ENCODE measurements at places on chromosomes 6 and 20.
A peak's percentile ranks its signal among the peaks of the same experiment; 100 is the strongest.

GRCh38 chr20:2806351-2806701, 5.9 kb upstream of the CPXM1 start:
- no peak for DNase-seq

DNA sequence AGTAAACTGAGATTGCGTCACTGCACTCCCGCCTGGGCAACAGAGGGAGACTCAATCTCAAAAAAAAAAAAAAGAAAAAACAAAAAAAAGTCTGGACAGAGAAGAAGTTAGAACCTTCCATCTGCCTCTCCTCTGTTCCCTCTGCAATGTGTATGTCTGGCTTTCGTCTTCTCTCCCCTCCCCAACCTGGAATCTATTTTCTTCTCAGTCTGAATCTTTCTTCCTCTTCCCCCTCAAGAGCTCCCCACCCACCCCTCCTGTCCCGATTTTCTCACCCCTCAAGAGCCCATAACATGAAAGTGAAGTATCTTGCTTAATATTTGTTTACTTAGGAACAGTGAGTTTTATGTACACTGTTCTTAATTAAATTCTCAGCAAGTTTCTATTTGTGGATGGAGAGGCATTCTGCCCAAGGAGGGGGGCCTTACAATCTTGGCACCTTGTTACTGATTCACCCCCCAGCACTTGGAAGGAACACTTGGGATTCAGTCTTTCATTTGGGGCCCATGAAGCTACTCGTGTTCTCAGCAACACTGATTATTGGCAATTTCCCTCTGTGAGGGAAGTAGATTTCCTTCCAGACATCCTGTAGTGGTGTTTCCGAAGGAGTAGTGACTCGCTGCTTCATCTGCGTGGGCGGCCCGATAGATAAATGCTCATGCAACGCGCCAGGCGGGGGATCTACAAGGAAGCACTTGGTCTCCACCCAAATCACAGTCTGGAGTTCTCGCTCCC, 69.3 kb upstream of the SRSF6 start:
- DNase-seq = no peak

- DNase-seq = peak; percentile 21
These were observed 63.5 kb downstream of the THBS2 start for GRCh38 chr6:169190144-169190584.

- DNase-seq = peak; percentile 95
These were observed 59.0 kb upstream of the EEF1A1 start for GRCh38 chr6:73579851-73580246.

GRCh38 chr6:72649032-72649984, 27.4 kb downstream of the KCNQ5 start:
- DNase-seq = no peak

- DNase-seq = no peak
These were observed 157.0 kb downstream of the PLCB4 start for GRCh38 chr20:9225879-9226278.

DNA sequence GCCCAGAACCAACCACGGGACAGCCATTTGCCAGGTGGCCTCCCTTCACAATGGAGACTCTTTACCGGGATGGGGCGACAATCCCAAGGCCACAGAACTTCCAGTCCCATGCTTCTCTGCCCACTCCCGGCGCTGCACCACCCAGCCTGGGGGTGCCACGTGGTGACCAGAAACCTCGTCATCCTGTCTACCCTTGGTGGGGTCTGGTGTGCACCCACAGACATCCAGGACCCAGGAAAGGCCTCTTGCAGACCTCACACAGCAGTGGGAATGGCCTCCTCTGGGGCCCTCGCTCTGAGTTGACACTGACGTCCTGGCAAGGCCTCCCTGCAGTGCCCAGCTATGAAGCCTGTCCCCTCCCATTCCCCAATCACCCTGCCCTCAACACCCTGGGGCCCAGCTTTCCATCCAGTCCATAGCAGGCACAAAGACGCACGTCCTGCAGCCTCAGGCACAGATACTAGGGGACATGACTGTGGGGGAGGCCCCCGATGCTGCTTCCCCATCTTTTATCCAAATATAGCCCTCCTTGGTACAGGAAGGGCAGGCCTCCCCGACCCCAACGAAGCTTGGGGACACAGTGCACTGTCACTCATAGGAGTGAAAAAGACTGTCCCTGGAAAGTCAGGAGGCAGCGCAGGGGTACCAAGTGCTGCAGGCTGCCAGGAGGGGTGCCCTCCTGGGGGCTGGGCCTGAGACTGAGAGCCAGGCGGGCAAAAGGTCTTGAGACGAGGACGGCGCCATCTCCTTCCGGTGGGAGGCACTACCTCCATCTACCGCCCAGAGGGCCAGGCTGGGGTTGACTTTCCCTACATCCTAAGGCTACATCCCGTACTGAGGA, 7.2 kb downstream of the CST7 start:
- DNase-seq = no peak

GRCh38 chr6:44561060-44561623, 173.6 kb downstream of the CDC5L start:
- DNase-seq = no peak

DNA sequence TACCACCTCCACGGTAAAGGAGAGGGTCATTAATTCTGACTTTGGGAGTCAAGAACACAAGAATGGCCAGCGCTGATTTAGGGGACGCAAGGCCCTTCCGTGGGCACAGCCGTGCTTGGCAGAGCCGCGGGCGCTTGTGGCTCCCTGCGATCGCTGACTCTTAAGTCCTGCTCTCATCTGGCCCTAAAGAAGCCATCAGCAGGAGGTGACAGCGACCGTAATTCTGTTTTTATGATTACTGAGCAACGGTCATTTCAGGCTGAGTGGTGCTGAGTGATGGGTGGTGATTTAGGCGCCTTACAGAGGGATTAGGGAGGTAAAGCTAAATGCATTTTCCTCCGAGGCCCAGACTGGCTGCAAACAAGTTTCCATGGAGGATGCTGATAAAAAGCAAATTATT, 364.6 kb upstream of the SULF2 start:
- DNase-seq = no peak

DNA sequence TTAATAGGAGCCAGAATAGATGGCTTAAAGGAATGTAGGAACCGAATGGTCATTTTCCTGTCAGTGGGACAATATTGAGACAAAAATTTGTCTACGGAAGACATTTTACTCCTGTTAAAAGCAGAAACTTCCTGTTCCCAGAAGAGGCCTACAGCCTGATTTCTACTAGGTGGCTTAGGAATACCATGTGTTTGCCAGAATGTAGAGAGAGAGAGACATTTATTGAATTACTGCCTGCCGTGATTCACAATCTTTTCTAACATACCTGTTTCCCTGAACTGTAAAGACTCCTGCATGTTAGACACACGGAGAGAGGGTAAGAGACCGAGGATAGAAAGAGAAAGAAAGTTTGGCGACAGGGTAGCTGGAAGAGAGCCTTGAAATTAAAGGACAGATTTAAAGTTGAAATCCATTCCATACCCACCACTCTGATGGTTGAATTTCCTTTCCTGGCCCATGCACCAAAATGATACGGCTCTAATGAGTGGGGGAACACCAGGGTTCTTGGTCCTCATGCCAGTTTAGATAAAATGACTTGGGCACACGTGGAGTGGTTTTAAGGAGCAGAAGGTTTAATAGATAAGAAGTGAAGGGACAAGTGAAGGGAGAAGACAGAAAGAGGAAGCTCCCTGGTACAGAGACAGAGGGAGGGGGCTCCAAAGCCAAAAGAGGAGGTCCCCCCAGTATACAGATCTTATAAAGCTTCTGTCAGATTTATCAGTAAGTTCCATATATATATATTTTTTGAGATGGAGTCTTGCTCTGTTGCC, 22.5 kb downstream of the NCOA3 start:
- DNase-seq = no peak

DNA sequence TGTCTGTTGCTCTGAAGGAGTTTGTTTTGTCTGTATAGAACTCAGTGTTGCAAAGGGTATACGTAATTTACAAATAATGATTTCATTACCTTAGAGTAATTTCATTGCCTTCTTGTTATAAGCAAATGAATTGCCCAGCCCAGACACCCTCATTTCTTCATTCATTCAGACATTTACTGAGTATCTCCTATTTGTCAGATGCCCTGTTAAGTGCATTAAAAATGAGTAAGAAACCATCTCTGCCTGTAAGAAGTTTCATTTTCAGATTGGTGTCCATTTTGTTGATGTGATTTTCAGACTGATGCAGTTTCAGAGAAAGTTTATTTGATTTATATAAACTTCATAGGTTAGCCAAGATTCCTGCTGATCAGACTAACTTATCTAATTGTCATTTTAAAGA, 429.3 kb downstream of the PHF3 start:
- DNase-seq = no peak

- no peak for DNase-seq
These were observed 106.0 kb downstream of the SH3BGRL2 start for GRCh38 chr6:79737172-79737571.

DNA sequence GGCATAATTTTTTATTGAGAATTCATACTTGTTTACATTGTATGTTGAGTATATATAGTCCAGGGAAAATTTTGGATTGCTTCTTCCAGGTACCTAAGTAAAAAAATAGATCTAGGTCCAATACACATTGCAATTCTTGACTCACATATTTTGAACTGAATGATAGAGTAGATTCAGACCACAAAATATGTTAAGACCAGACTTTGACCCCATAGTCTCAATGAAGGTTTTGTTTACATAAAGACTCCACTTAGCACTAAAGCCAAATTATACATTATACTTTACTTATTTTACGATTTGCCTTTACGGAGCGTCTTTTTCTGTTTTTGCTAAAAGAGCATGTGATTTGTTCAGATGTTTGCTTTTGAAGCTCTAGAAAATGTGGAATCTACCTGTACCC, 144.1 kb upstream of the PTCHD4 start:
- no peak for DNase-seq

DNA sequence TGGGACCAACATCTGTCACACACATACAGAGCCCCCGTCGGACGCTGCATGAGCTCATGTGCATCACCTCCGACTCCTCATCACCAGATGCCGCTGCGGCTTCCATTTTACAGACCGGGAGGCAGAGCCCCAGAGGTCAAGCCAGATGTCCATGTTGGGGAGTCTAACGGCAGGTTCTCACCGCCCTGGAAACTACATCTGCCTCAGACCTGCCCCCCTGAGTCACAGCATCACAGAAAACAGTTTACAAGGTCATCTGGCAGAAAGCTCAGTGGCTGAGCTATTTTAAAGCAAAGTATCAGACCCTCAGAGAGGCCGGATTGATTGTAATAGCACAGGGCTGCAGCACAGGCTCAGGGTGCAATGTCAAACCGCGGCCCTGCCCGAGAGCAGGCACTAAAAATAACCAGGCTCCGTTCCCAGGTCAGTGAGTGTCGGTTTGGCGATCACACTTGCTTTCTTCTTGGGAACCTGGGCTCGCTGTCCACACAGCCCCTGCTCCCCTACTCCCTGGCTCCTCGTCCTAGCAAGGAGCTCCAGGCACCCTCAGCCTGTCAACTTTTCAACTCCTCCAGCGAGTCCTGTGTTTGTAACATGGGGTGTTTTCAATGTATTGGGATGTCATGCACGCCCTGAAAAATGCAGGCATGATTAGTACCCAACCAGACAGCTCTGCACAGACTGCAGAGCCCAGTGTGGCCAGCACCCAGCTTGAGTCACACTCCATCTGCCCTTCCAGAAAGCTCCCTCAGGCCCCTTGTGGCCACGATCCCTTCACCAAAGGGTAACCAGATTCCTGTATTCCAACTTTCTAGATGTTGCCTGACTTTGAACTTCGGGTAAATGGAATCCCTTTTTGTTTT, 264.5 kb downstream of the CDH4 start:
- DNase-seq = no peak

DNA sequence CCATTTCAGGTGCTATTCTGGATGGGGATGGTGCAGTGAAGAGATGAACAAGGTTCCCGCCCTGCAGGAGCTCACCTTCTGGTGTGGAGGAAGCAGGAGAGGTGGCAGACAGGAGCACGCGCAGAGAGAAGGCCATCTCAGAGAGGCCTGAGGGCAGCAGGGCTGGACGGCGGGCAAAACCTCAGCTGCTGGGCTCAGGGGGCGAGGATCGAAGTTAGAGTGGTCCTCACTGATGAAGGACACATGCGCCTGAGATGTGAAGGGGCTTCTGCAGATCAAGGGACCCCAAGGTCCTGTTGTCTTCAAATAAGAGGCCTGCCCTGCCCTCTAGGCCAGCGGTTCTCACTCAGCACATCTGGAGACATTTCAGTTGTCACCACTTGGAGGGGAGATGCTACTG, 198.4 kb upstream of the PMEPA1 start:
- DNase-seq = no peak

GRCh38 chr6:166533205-166533824, 53.2 kb downstream of the RAMACL start:
- no peak for DNase-seq
